IMR-90 (cell line): ENCODE measurements at places on chromosomes 7 and 10. TPM values are rescaled to one million over a fixed set of nuclear protein-coding genes. Genes with fewer than 3 reads are reported as not detected.

EZH2 gene
- total RNA-seq = 13.1 and 16.4 TPM in 2 replicates

DNA sequence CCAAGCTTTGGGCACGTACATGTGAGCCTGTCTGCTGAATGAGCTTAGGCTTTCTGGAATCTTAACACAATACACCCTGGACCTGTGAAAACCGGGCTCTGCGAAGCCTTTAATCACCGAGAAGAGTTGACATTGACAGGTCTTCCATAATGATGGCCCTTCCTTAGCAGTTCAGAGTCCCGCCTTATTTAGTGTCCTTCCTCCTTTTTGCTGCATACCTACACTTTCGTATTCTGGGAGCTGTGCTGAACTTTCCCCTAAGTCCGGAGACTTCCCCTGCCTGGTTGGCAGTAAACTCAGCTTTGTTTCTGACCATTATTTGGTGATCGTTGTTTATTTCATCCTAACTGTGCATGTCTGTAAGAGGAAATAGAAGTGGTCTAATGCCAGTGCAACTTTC is 212.0 kb downstream of the CAMK1D start:
- DNase-seq = no peak
- H3K27me3 ChIP-seq = peaks cover 9% of the 10 kb centered on the region
- H3K27ac ChIP-seq = no peak overlapping the region
- no peak overlapping the region for H3K4me3 ChIP-seq
- H3K4me1 ChIP-seq = no peaks in the 10 kb centered on the region

ST8SIA6 gene
- total RNA-seq = 0.18 and 0.56 TPM in 2 replicates

JAKMIP3 gene
- under 0.01 TPM in 2 replicates for total RNA-seq

ADAMTS14 gene
- total RNA-seq = under 0.01 TPM in 2 replicates

GRCh38 chr10:15419279-15419874 is 48.3 kb upstream of the FAM171A1 start:
- no peak overlapping the region for H3K4me3 ChIP-seq
- no peaks in the 10 kb centered on the region for H3K4me1 ChIP-seq
- no peak overlapping the region for H3K27ac ChIP-seq

DNA sequence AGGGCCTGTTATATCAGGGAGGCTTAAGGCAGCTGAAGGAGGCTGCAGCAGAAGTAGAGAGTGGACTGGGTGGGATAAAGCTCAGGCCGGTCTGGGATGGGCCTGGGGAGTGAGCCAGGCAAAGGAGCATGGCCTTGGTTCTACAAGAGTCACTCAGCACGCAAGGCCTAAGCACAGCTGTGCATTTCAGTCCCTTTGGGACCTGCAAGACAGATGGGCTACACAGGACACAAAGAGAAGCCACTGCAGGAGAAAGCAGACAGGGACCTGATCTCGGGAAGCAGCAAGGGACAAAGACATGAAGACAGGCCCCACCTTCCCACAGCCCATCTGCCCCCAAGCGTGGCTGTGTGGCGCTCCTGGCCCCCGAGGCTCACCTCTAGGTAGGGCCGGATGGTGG is 29.4 kb downstream of the RRP12 start:
- peaks cover 63% of the 10 kb centered on the region for H3K36me3 ChIP-seq
- no peak for DNase-seq
- H3K4me3 ChIP-seq = no peak overlapping the region
- H3K27me3 ChIP-seq = no peaks in the 10 kb centered on the region
- no peaks in the 10 kb centered on the region for H3K4me1 ChIP-seq

DNA sequence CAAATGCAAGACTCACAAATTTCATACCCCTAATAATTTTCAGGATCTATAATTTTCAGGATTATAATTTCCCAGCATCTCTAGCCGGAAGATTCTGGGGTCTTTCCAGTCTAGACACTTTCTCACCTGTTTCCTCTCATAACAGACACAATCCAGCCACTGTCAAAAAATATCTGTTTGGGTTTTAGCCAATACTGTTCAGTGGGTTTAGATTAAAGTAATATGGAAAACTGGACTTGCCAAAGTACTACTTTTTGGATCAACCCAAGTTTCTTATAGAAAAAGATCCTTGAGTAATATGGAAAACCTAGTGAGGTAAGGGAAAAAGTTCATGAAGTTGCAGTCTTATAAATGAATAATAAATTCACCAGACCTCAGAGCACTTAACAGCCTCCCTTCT is 62.1 kb upstream of the NEBL start:
- no peak overlapping the region for H3K4me3 ChIP-seq
- no peak for DNase-seq
- H3K4me1 ChIP-seq = no peaks in the 10 kb centered on the region

RHBDD2 gene
- 9.7 and 10.8 TPM in 2 replicates for total RNA-seq

DNA sequence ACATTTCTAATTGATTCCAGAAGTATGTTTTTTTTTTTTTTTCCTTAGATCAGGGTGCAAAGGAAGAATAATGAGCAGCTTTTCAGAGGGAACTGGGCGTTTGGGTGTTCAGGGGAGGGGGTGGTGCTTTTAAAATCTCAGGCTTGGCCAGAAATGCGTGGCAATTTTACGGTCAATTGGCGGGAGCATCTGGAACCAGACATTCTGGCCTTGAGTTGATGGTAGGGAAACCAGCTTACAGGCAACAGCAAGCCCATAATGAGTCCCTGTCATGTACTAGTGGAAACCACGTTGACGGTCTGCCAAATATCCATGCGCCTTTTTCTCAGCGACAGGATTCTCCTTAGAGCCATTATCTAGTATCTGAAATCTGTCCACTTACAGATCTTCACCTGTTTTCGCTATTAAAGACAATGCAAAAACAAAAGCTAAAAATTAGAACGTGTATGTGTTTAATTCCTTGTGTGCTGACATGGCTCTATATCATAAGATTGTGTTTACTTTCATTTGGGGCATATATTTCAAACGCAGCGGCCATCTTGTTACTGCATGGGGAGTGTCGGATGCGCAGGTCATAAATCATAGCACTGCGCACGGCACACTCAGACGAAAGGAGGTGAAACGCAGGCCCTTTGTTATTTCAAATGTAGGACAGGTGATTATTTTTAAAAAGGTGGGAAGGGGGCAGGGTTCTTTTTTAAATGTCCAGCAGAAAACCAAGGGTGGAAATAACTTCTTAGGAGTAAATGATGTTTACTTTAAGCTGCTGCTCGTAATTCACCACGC is 209.2 kb downstream of the AGMO start:
- H3K36me3 ChIP-seq = no peaks in the 10 kb centered on the region
- H3K27ac ChIP-seq = no peak overlapping the region
- DNase-seq = no peak
- no peak overlapping the region for H3K4me3 ChIP-seq
- H3K4me1 ChIP-seq = peaks cover 3% of the 10 kb centered on the region

GRCh38 chr7:133436014-133436428 is 183.1 kb downstream of the EXOC4 start:
- DNase-seq = peak; percentile 79
- H3K27me3 ChIP-seq = no peaks in the 10 kb centered on the region
- H3K36me3 ChIP-seq = no peaks in the 10 kb centered on the region
- H3K4me1 ChIP-seq = 0 out of 2 replicates have a peak, but pooled peaks cover 2% of the 10 kb centered on the region
- no peak overlapping the region for H3K4me3 ChIP-seq
- peak overlapping the region; percentile 72; the same call in 1 of the 2 replicates for H3K27ac ChIP-seq

AKR1C4 gene
- total RNA-seq = not detected in 2 replicates

GRCh38 chr10:85212526-85212925 is 884.1 kb downstream of the CCSER2 start:
- no peaks in the 10 kb centered on the region for H3K36me3 ChIP-seq
- no peaks in the 10 kb centered on the region for H3K27me3 ChIP-seq
- H3K27ac ChIP-seq = no peak overlapping the region
- H3K4me1 ChIP-seq = no peaks in the 10 kb centered on the region
- H3K4me3 ChIP-seq = no peak overlapping the region

- no peaks in the 10 kb centered on the region for H3K36me3 ChIP-seq
- H3K4me1 ChIP-seq = no peaks in the 10 kb centered on the region
- H3K27ac ChIP-seq = no peak overlapping the region
- DNase-seq = no peak
- no peaks in the 10 kb centered on the region for H3K27me3 ChIP-seq
Measured at GRCh38 chr10:57362811-57363210, 904.9 kb downstream of the IPMK start.

FOXI2 gene
- total RNA-seq = not detected in 2 replicates

- no peak overlapping the region for H3K27ac ChIP-seq
- no peaks in the 10 kb centered on the region for H3K4me1 ChIP-seq
- no peak overlapping the region for H3K4me3 ChIP-seq
- H3K27me3 ChIP-seq = no peaks in the 10 kb centered on the region
- no peak for DNase-seq
- H3K36me3 ChIP-seq = no peaks in the 10 kb centered on the region
Measured at GRCh38 chr10:117311261-117311660, 64.0 kb downstream of the PDZD8 start.
